Stimulated activated CD8-positive, alpha-beta memory T cell treated with anti-CD3 and anti-CD28 coated beads, Interleukin-7, amount 100 ng/mL, for 1 hour (primary cell): ENCODE measurements at places on chromosomes 12 and 14.

- no peak for DNase-seq
These were observed 592 bp upstream of the USP15 start for GRCh38 chr12:62259631-62259992.

DNA sequence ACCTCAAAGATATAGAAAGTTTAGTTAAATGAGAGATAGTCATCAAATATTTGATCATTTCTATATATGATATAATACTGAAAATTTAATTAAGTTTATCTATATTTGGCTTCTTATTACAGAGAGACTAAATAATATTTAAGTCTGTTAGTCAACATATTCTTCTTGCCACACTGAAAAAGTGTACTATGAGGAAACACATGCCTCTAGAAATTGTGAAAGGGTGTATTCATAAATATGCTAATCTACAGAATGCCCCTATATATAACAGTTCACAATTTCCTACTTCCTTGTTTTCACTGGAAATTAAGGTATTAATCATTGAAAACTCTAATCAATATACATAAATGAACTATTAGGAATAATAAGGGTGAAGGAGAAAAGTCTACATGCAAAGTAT is 31.4 kb upstream of the ETV6 start:
- DNase-seq = no peak

DNA sequence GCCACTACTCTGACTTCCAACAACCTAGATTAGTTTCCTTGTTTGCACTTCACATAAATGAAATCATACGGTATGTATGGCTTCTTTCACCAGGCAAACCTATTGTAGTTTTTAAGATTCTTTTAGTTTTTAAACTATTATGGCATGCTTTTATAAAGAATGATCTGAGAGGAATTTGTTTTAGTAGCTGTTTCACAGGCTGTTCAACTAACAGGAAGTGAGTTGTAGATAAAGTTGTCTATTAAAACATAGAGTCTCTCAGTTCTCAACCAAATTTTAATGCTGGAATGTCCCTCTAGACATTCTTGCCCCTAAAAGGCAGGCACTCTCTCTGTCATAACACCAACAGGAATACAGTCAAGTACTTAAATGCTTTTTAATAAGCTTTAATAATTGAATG is 102.7 kb upstream of the DACT1 start:
- no peak for DNase-seq

DNA sequence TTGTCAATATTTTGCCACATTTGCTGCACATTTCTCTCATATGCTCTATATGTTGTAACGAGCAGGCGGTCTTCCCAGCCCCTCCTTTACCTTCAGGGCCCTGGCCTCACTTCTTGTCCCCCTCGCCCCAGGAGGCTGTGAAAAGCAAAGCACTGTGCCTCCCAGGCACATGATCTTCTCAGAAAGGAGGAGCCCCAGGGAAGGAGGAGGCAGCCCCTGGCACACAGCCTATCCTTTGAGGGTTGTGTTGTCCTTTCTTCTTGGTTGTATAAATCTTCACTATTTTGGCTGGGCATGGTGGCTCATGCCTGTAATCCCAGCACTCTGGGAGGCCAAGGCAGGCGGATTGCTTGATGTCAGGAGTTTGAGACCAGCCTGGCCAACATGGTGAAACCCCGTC is 77.0 kb downstream of the PPP2R5C start:
- no peak for DNase-seq

DNA sequence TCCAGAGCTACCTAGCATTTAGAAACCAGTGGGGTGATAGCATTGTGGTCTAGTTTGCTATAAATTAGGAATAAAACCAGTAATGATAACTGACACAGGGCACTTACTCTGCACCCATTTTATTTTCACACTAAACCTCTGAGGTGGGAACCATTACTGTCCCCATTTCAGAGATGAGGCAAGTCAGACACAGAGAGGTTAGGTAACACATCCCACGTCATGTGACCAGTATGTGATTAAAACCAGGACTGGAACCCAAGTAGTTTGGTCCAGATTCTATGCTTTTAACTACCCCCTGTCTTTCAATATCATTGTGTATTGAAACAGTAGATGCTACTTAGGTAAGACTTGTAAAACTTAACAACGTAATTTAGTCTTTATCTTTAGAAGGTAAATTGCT is 110.2 kb downstream of the PLXNC1 start:
- DNase-seq = no peak

DNA sequence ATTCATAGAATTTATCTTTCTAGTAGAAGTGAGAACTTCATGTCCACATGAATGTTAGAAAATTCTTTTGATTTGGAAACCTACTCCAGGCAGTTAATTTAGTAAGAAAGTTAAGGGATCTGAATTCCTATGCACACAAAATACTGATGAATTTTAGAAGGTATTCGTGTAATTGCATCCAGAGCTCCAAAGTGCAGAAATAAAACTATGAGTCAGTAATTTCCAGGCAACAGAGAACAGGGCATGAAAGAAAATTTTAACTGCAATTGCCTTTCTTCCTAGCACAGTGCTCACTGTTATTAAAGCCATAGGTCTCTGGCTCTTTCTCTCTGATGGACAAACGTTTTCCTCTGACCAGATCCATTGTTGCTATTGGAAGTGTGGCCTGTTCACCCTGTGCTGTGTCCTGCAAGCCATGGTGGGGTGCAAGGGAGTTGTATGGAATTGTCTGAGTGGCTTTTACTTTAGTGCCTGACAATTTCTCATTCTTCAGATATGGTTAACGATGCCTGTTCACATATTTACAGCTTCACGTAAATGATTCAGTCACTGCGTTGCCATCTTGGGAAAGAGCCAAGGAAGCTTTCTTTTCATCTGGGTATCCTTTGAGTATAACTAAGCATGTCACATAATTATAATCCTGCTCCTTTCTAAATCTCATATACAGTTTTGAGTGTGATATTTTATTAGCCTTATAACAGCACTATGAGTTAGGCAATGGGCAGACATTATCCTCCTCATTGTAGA is 145.1 kb downstream of the ACSS3 start:
- no peak for DNase-seq

GRCh38 chr12:12282761-12283425 is 16.0 kb upstream of the LRP6 start:
- no peak for DNase-seq

- DNase-seq = no peak
These were observed 4.1 kb downstream of the CMAS start for GRCh38 chr12:22050078-22050477.

DNA sequence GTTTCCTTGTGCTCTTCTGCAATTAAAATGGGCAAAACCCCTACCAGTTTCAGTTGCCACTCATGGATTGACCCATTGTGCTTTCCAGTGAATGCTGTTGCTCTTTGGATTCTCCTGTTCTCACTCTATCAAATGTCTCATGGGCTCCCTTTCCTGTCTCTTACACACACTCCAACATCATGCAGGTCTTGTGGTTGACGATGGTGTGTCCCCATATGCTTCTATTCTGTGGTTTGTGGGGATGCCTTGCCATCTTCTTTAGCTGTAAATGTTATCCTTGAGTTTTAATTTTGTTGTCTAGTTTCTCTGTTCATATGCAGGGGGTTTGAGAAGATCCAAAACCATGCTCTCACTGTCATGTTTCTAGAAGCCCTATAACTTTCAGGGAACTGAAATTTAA is 31.9 kb upstream of the FBXO34 start:
- no peak for DNase-seq

DNA sequence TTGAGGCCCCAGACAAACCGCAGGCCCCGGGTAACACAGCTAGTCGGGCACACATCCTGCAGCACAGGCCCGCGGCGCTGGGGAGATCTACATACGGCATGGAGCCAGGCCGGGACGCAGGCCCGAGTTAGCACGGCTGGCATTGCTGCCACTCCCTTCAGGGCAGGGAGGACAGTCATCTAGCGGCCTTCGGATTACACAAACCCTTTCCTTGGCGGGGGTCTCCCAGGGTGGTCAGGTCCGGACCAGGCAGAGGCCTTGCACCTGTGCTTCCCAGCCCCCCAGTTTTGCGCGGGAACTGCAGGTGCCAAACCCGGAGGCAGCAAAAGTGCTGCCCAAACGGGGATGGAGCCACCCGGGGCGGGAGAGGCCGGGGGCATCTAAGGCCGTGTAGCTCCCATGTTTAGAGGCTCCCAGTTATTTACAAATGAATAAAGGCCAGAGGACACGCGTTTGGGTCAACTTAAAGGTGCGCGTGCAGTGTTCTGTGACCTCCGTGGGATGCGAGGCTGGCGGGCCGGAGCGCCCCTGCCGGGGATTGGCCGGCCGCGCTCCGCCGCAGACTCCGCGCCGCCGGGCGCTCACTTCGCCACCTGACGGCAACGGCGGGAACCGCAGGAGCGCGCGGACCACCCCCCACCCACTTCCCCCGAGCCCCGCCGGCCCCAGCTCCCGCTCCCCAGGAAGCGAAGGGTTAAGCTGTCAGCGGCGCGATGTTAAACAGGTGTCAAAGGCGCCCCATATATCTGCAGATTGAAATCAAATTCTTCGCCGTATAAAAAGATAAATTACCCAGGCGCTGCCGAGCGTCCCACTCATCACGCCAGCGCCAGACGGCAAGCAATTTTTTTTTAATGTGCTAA is 18.1 kb downstream of the VSX2 start:
- peak; percentile 29 for DNase-seq
